NCI-H2081 (cell line): ENCODE measurements at places on chromosomes 3 and 15.

DNA sequence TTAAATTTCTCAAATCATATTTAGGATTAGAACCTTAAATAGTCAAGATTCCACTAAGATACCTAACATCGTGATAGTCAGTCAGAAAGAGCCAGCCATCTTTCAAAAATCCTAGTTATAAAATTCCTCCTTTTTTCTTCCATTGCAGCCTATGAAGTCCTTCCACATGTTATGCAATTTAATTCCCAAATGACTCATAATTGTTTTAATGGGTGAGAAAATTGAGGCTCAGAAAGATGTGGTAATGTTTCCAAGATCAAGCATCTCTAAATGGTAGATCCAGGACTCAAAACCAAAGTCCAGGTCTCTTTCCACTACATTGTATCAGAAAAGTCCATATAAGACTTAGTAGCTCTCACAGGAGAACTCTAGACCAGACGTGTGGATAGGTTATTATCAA, 9.5 kb downstream of the CFAP44 start:
- DNase-seq: no peak

DNA sequence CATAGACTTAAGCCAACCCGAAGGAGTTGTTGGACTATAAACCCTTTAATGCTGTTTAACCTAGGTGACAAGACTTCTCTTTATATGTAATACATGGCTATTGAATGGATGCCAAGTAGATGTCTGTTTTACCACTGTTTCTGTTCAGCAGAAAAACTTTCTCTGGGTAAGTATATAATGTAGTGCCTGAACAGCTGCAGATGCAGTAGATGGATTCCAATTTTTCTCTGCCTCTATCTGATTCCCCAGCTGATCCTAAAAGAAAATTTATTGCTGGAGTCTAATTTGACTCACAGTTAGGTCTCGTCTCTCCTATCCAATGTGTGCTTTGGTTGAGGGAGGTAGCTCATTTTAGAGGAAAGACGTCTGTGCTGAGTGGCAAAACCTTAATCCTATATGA, 256.5 kb upstream of the CBLB start:
- DNase-seq: no peak

DNA sequence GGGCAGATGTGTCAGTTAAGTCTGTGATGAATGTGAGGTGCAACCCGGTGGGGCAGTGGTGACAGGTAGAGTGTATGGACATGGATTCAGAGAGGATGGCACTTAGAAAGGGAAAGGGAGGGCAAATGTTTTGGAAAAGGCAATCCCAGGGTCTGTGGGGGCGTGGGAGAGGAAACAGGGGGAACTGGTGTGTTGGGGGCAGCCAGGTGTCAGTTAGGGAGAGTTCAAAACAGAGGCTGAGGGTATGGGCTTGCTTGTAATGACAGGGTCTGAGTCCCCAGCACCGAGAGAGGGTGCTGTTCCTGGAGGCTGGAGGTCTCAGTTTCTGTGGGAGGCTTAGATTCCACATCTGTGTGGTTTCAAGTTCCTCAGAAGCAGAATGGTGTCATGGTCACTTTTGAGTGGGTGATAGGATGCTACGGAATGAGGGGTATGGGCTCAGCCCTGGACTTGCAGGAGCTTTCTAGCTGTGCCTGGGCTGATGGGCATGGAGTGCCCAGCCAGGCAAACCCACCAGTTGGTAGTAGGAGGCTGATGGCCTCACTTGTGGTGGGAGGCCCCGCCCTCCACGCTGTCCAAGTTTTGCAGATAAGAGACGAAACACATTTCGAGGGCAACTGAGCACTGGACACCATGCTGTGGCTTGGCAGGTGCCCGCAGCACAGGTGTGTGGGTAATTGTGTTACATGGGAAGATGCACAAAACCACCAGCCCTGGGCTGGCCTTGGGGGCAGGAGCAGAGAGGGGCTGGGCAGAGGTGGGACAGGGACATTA, 209.4 kb downstream of the RPLP1 start:
- DNase-seq: no peak

GRCh38 chr3:128998561-128998960, 2.5 kb upstream of the EFCC1 start:
- DNase-seq: peak; percentile 33

DNA sequence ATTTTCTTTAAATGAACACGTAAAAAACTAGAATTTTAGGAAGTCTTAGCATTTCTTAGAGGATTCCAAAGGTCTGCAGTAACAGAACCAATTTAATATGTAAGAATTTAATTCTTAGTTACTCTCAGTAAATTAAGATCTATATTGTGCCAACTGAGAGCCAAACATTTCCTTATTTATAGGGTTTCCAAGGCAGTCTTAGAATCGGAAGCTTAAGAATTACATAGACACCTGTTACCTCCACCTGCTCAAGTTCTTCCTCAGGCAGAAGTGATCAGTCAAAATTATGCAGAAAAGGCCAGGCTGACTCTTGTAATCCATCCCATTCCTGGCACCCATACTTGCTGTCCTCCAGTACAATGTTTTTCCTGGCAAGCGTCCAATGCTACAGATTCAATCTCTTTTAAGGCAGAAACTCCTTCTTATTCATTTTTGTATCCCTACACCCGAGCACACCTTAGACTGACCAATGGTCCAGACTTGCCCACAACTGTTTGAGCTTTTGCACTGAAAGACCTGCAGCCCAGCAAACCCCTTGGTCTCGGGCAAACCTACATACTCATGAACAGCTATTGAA, 64.3 kb downstream of the NCEH1 start:
- peak; percentile 28 for DNase-seq

DNA sequence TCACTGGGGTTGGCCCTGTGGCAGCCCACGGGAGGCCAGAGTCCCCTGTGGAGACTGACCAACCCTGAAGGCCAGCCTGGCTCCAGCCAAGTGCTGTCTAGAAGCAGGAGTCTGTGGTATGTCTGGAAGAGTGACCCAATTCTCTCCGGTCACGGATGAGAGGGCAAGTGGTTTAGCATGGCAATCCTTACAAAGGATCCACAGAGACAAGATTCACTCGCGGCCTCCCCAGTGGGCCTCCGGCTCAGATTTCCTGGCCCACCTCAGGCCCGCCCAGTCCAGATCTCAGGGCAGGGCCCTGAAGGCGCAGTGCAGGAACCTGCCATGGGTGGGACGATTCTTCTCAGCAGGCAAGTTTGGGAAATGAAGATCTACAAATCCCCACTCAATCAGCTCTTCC, 5.0 kb upstream of the BCL2L10 start:
- DNase-seq: no peak

DNA sequence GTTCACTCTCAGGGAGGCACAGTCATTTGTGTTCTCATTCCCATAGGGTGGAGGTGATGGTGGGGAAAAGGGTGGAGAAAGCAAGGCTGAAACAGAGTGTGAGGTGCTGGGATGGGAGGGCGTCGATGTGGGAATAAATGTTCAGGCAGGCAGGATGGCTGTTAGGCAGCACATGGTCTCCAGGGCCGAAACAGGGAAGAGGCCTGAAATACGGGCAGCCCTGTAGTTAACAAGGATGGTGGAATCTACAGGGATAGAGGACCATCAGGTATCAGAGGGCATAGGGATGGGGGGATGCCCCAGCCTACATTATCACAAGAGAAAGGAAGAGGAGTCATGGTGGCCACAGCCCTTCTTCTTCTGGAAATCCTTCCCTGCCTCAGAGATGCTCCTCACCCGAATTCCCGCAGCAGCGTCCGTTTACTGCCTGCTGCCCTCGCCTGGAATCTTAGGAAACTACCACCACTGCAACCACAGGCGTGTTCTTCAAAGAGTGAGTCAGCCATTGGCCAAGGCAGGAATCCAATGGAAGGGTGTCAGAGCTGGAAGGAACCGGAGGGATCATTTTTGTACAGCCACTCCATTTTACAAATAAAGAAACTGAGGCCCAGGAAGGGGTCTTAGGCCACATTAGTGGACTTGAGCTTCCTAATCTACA, 49.7 kb upstream of the POMGNT2 start:
- DNase-seq: no peak

- no peak for DNase-seq
These were observed 117.4 kb downstream of the IL1RAP start for GRCh38 chr3:190631295-190631694.

- no peak for DNase-seq
These were observed 643 bp downstream of the CDAN1 start for GRCh38 chr15:42736178-42736792.
